ENCODE measurements at places on chromosomes 12 and 14.

DNA sequence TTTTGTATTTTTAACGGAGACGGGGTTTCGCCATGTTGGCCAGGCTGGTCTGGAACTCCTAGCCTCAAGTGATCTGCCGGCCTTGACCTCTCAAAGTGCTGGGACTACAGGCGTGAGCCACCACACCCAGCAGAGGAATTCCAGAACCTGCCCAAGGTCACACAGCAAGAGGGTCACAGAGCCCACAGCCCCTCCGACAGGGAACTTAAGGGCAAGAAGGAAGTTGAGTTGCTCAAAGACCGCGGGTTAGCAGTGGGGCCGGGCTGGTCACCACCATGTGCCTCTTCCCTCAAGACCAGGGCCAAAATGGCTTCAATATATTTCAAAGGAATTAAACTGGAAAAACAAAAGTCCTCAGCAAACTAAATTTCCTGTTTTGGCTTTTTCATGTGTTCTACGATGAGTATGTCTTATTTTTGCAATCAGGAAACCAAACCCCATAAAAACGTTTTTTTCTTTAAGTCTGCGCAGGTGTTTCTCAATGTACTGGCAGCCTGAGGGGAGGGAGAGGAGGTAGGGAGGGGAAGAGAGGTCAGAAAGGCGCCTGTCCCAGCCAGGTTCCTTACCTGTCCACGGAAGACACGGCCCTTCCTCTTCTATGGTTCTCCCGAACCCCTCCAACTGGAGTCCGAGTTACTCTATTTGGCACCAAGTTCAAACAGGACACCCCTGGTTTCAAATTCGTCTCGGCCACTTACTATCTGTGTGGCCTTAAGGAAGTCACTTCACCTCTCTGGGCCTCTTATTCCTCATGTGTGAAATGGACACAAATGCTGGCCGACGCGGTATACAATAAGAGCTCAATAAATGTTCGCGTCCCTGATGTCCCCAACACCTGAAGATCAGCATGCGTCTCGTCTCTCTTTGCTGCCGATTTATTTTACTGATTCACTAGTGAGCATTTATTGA lies 778 bp downstream of the SLC8B1 start:
- DNase-seq: peak; percentile 87

GRCh38 chr14:28083389-28083788 lies 683.2 kb upstream of the FOXG1 start:
- no peak for DNase-seq

DNA sequence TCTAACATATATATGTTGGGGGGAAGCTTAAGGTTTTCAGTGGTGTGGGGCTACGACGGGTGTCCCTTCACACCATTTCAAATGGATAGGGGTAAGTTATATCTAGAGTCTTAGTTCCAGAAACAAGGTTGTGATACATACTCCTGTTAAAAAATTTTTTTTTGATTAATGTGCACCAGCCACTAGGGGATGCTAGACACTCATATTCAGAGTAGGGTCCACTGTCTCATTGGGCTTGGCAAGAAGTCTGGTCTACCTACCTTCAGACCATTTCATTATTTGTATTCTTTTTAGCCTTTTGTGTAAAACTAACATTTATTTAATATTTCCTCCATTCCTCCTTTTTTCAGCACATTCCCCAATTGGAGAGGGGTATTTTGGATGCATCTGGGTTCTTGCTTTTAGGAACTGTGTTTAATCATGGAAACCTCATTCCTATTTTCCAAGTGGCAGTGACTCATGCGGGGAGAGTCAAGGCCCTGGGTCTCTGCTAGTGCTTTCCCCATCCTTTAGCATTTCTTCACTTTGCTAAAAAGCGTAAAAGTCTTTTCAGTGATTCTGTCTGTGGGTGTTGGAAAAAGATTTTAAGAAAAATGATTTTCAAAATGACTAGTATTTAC lies 33.4 kb downstream of the ANO4 start:
- DNase-seq: peak; percentile 61

DNA sequence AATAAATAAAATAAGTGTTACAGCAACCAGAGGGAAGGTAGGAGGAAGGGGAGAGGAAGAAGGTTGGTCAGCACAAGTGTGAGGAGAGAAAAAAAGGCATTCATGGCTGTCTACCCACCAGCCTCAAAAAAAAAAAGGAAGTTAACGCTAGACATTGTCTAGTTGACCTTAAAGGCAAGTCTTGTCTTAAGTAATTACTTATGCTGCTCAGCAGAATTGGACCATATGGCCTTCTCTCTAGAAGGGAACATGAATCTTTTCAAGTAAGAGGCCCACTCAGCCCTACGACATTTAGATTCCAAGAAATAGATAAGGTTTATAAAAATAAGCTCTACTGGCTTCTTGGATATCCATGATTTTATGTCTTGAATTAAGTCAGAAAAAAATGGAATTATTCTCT lies 172.7 kb downstream of the ETNK1 start:
- DNase-seq: peak; percentile 52

DNA sequence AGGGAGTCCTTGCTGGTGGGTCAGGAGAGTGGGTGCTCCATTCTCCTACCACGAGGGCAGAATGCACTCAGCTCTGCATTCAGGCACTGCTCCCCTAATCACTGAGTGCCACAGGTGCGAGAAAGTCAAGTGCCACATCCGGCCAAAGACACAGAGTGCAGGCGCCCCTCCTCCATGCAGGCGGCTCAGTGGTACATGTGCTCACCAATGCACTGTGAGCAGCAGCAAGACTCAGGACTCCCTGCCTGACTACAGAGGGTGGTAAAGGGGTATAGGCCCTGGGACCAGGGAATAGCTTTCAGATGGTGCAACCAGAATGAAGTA lies 32.9 kb downstream of the ZFYVE21 start:
- no peak for DNase-seq

DNA sequence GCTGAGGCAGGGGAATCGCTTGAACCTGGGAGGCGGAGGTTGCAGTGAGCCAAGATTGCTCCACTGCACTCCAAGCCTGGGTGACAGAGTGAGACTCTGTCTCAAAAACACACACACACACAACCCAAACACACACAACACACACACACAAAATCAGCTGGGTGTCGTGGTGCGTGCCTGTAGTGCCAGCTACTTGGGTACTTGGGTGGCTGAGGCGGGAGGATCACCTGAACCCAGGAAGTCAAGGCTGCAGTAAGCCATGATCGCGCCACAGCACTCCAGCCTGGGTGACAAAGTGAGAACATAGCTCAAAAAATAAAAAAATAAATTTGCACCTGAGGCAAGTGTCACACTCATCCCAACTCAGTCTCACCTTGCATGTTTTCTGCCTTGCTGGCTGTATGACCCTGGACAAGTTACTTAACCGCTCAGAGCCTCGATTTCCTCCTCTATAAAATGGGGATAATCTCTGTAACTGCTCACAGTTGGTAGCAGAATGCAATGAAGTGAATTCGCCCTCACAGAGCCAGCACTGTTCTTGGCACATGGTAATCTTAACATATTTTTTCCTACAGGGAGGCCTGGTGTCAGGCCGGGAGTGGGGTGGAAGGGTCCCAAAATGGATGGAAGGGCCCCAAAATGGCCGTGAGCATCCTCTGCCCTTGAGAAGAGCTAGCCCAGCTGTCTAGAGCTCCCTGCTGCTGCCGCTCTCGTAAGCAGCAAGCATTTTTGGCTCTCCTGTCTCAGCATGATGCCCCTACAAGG lies 630 bp upstream of the HNF1A start:
- DNase-seq: no peak

DNA sequence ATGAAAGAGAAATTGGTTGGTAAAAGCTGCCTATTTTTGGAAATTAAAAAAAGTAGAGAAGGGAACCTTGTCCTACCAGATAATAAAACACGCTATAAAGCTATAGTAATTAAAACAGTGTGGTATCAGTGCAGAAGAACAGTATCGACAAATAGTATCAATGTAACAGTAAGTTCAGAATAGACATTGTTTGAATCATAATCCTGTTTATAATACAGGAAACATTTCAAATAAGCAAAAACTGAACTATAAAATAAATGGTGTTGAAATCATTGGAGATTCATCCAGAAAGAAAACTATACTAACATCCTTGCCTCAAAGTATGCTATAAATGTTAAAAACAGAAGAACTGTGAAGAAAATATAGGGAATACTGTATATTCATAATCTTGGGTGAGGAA lies 54.2 kb upstream of the NAP1L1 start:
- DNase-seq: no peak

Measured in NB4 (cell line).